GM20000 (cell line): ENCODE measurements at places on chromosomes 6 and 20.

DNA sequence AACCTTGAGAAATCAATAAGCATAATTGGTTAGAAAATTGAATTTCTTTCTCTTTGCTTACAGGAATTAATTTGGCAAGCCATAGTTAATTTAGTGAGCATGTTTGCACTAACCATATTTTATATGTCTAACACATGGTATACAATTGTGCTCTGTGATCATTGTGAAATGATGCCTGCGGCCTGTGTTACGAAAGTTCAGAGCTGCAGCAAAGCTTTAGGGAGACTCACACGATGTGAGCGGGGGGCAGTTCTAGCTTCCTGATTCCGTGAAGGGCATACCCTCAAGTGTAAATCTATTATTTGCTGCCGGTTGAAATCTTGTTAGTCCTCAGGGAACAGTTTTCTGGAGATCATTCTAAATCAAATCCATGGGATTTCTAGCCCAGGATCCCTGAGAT, 25.5 kb upstream of the ADTRP start:
- no peak for DNase-seq

- no peak for DNase-seq
Measured at GRCh38 chr6:135796643-135797305, 54.7 kb upstream of the PDE7B start.

DNA sequence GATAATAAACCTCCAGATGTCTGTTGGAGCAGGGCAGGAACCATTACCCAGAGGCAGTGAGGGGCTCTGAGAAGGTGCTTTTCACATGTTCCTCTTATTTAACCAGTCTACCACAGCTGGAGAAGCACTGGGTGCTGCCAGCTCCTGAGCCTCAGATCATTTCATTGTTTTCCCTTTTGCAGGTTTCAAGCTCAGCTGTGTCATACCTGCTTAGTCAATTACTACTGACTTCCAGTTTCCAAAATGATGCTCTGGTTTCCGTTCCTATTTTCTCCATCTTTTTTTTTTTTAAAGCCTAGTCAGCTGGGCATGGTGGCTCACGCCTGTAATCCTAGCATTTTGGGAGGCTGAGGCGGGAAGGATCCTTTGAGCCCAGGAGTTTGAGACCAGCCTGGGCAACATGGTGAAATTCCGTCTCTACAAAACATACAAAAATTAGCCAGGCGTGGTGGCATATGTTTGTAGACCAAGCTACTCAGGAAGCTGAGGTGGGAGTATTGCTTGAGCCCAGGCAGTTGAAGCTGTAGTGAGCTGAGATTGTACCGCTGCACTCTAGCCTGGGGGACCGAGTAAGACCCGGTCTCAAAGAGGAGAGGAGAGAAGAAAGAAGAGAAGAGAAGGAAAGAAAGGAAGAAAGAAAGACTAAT, 6.7 kb downstream of the FLOT1 start:
- DNase-seq, result peak; percentile 41

DNA sequence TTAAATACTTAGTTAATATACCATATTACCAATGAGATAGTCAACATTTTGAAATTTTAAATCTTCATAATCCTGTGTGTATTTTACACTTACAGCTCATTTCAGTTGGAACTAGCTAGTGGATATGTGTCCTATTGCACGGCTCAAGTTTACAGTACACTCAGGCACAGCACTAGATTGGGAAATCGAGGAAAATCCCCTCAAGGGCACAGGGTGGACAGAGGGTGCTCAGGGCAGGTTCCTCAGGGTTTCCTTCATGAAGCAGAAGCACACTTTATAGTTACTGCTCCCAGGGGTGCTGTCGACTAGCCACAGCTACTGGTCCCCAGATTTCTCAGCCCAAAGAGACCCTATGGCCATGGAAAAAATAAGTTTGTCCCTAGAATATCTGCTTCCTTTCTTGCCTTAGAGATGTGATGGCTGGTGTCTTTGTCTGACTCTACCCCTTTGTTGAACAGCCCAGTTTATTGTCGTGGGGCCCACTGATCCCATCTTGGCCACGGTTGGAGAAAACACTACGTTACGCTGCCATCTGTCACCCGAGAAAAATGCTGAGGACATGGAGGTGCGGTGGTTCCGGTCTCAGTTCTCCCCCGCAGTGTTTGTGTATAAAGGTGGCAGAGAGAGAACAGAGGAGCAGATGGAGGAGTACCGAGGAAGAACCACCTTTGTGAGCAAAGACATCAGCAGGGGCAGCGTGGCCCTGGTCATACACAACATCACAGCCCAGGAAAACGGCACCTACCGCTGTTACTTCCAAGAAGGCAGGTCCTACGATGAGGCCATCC, 1.5 kb downstream of the BTN2A1 start:
- no peak for DNase-seq

DNA sequence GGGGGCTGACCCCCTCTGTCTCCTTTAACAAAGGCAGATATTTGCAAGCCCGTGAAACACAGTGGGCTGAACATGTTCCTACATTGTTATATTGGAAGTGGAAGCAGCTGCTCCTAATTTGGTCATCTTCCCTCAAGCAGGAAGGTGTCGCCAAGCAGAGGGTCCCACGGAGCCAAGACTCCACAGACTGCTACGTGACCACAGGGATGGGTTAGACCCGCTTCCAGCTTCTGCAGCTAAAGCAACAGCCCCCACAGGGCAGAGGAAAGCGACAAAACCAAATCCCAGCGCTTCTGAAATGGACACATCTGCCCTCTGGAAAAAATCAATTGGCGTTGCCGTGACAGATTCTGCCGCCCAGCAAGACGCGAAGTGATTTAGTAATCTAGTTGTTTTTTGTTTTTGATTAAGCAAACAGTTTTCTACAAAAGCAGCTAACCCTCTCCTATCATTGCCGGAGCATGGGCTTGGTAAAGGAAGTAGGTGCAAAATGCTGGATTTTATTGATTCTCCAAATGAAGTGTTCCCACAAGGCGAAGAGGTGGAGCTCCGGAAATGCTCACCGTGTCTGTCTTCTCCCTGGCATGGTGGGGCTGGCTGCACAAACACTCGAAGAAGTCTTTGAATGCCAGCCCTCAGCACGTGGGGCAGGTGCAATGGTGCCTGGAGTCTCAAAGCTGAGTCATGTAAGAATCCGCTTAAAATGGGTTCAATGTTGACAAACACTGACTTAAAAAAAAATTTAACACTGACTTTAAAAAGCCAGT, 79.4 kb upstream of the FRMD1 start:
- DNase-seq, result no peak

DNA sequence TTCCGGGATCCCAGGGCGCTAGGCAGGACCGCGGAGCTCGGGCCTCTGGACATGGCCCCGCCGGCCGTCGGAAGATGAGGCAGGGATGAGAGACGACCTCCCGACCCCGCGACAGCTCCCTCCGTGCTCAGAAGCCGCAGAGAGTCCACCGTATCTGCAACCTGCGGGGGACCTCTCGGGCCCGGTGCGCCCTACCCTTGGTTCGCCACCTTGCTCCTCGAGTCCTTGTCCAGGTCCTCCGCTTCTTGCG, 301 bp downstream of the PPP1R3D start:
- no peak for DNase-seq

DNA sequence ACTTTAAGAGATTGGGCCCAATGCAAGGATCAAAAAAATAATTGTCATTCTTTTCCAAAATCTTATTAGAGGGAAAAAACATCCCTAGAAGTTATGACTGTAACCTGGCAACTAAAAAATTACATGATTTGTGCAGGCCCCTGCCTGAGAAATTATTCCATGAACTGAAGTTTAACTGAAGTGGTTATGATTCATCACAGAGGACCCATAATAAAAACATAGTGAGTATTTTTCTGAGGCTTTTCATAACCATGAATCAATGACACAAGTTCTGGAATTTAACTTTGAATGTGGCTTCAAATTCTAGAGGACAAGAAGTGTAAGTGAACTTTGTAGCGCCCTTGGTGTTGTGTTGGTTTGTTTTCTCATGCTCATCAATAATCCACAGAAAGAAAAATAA, 31.1 kb upstream of the CARMIL1 start:
- DNase-seq, result no peak

DNA sequence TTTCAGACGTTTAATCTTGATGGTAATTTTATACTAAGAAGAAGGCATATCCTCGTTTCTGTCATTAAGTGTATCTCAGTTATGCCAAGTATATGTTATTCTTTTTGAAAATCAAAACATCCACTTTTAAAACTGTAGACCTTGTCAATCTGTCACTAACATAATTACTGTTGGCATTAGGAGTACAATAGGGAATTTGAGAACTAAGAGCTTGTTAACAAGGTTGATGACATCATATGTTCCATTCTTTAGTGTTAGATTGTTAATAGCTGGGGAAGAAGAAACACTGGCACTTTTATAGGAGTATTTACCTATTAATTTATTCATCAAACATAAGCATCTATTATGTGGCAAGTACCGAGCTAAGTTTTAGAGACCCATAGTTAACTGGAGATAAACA, 76.2 kb downstream of the MAP3K4 start:
- no peak for DNase-seq

DNA sequence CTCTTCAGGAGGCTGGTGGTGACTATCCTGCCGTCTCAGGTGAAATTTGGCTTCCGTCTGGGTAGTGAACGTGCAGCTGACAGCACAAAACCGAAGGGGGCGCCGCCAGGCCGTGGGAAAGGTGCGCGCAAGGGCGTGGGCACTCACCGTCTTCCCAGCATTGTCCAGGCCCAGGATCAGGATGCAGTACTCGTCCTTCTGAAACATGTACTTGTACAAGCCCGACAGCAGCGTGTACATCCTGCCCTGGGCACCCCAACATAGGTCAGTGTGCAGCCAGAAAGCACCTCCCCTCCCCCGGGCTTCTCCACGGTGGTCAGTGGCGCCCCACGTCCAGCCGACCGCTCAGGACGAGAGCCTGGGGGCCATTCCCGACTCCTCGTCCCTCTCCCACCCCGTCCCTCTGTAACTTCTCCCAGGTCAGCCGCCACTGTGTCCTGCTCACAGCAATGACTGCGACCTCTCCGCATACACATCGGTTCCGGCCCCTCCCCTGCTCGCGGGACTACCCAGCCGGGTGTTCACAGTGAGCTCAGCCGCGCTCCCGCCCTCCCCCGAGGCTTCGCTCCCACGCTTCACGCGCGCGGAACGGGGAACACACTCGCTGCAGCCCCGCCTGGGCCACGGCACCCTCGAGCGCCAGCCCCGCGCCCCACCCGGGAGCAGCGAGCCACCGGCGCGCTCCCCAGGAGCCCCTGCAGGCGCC, 771 bp downstream of the ARFRP1 start:
- DNase-seq, result peak; percentile 80

DNA sequence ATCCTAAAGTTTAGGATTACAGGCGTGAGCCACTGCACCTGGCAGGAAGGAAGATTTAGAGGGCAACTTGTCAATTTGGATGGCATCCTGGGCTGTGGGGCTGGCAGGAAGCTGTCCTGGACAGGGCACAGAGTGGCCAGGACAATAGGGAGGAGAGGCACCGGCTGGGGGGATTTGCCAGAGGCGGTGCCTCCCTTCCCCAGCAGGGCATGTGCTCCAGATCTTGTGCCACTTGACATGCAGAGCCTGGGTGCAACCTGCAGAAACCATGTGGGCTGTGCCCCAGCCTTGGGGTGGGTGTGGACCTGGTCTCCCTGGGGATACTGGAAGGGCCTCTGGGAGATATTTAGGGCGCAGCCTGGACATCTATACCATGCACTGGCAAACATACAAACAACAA, 58.6 kb upstream of the EEF1A1 start:
- no peak for DNase-seq

DNA sequence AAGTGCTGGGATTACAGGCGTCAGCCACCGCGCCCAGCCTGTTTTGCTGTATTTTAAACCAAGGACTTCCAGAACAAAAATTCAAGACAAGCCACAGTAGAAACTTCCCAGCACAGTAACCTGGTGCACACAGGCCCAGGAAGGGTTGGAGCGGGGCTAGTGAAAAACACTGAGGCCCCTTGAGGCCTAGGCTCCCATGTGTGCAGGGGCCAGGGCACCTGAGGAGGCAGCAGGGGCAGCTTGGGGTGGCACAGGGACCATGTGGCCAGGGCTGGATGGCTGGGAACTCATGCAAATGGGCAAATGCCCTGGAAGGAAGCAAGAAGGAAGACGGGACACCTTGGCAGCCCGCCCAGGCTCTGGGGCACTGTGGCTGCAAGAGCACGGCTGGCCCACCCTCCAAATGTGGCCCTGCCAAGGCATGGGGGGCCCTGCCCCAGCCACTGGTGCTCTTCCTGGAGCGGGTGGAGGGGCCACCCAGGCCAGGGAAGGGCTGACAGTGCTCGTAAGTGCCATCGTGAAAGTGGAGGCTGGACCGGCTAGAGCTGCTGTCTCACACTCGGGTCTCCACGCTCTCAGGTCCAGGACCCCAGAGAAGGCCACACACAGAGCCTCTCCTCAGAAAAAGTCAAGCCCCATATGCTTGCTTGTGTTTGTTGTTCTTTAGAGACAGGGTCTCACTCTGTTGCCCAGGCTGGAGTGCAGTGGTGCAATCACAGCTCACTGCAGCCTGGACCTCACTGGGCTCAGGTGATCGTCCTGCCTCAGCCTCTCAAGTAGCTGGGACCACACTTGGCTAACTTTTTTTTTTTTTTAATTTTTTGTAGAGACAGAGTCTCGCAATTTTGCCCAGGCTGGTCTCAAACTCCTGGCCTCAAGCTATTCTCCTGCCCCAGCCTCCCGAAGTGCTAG, 10.3 kb downstream of the SLC2A4RG start:
- no peak for DNase-seq

DNA sequence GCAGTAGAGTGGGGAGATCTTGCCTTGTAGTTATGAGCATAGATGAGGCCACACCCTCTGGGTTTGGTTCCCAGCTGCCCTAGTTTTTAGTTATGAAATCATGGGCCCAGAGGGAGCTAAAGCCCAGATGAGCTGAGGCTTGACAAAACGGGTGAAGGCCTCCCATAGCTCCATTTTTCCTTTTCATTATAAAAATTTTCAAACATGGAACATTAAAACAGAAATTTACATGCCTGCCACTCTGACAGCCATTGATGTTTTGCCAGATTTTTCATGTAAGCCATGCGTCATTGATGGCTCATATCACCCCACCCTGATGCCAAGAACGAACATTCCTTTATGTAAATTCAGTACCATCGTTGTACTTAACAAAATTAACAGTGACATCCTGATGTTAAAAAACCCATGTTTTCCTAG, 67.9 kb downstream of the IGF2R start:
- DNase-seq, result no peak

DNA sequence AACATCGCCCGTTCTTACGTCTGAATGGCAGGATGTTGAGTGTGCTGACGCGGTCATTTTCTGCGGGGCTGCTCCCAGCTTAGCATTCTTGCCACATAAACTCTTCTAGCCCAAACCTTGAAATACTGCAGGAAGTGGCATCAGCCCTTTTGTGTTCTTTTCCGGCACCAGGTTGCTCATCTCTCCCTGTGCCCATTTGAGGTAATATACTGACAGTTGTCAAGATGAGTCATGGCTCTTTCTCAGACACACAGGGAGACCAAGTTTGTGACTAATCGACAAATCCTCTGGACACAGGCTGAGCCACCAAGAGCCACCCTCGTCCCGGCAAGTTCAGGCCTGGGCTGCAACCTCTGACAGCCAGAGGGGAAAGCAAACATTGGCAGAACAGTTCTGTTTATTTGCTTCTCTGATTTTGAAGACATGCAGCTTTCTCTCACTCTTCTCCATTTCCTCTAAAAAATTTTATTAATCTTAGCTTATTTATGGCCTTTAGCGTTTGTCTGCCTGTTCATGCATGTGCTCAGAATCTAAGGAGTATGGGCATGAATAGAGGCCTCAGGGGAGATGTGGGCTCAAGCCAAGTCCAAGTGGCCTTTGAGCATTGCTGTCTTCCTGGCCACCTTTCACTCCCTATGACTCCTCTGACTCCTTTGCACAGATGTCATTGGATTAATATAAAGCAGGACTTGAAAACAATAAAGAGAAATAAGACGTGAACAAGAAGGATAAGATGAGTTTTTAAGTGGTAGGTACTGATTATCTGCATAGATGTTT, 328.2 kb upstream of the JAG1 start:
- DNase-seq, result no peak
